ENCODE measurements at places on chromosomes 6 and 20.

GRCh38 chr20:25083141-25083772 lies 1.3 kb upstream of the VSX1 start:
- DNase-seq, result no peak

- DNase-seq, result no peak
These were observed 314.5 kb upstream of the CDH4 start for GRCh38 chr20:60937585-60937984.

DNA sequence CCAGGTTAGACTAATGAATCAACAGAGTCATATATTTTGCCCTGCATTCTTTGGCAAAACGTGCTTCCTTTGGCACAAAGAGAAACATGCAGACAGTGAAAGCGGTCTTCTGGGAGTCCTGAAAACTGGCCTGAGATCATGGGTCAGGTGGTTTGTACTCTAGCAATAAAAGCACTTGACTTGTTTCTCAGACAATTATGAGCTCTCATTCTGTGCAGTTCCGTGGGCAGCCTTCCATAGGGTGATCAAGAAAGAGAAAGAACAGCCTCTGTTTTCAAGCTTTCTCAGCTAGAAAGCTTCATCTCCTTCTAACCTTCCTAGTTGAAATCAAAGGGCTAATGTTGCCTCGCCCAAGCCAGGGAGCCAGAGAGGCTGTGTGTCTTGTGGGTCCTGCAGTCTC lies 62.7 kb upstream of the ISM1 start:
- no peak for DNase-seq

- DNase-seq, result peak; percentile 38
These were observed 17.5 kb upstream of the PLCG1 start for GRCh38 chr20:41119614-41120561.

GRCh38 chr6:132813173-132813856 lies 1.1 kb upstream of the RPS12 start:
- no peak for DNase-seq

DNA sequence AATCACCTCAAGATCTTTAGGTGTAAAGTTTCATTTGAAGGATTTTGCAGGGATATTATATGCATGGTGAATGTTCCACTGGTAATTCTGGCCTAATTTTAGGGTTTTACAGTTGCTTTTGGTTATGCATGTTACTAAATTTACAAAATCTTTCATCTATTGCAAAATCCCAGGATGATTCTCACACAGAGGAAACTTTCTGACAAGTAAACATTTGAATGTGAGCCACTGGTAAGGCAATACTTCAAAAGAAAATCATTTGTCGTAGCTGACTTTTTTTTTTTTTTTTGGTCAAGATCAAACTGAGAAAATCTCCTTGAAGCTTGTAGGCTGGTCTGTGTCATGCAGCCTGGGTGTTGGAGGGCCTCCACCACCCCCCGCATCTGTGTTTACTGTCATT lies 141.9 kb upstream of the EXOC2 start:
- DNase-seq, result no peak

GRCh38 chr6:157240059-157240959 lies 83.0 kb downstream of the TMEM242 start:
- DNase-seq, result no peak
